Renal cortex interstitium (tissue), 15 donors: ENCODE measurements at places on chromosomes 4 and X. TPM values are rescaled to one million over a fixed set of nuclear protein-coding genes. Genes with fewer than 3 reads are reported as not detected.
A peak's percentile ranks its signal among the peaks of the same experiment; 100 is the strongest.

DNA sequence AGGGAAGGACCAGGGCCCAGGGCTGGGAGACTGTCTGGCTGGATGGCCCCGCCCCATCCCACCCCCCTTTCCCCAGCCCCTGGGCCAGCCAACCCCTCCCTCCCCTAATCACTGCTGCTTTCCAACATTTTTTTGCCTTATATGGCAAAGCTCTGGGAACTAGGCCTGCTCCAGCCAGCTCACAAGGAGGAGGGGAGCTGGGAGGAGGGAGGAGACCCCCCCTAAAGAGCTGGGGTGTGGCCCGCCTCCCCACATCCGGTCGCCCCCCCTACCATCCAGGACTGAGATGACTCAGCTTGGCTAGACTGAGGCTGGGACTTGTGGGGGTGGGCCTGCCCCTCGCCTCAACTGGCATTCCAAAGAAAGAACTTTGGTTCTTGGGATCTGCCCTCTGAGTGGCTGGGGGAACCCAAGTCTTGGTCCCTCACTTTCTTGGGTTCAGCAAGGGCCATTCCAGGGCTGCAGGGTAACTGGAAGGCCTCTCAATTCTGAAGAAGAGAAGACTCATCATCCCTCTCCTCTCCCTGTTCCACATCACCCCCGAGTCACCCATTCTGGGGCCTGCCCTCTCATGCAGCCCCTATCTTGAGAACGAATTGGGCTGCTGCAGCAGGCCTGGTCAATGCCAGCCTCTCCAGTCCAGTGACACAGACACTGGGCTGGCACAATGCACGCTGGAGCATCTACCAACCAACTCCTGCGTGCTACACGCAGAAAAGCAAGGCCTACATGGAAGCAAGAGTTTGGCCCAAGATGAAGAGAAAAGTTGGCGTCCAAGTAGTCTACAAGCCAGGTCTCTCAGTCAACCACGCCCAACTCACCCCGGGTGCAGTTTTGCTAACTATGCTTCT is 4.8 kb downstream of the FLNA start:
- peak; percentile 74 for DNase-seq

DNA sequence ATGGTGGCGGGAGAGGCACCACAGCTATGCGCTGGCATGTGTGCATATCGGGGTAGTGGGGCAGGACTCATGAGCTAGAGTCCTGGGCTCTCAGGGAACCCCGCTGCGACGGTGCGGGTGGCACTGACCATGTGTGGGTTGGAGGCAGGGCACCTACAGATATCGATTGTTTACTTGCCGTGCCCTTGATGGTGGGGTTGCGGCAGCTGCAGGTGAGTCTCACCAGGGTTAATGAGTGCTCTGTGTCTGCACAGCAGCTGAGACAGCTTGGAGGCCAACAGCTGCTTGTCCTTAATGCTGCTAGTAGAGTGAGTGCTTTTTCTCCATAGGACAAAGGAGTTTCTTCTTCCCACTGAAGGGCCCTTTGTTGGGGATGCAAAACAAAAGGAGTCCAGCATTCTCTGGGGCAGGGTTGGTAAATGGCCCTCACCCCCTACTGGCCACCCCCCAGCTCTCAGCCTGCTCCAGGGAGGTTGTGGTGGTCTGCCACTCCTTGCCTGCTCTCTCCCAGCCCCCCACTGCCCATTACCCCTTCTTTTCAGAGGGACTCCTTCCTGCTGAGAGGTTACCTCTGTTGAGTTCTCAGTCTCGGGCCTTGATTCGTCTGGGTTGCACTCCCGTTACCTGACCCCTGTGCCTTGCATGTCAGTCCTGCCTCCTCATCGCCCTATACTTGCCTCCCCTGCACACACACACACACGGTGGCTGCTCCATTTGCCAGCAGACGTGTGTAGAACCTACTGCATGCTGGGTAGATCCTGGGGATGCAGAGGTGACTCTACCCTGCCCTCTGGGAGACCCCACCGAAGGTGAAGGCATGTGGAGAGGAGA is 52.8 kb downstream of the TBC1D14 start:
- no peak for DNase-seq

DNA sequence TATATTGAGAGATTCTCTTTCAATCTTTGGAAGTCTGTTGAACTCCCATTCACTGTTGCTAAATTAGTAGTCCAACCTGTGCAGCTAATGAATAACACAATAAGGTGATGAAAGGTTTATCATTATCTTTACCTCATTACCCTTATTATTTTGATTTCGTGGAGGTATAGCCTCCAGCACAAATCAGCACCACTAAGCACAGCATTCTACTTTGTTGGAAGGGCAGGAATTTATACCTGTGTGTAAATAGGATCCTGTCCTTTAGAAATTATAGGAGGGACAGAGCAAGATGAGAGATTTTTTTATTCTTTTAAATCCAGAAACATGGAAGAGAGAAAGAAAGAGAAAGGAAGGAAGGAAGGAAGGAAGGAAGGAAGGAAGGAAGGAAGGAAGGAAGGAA is 454.1 kb downstream of the PDGFC start:
- no peak for DNase-seq

DNA sequence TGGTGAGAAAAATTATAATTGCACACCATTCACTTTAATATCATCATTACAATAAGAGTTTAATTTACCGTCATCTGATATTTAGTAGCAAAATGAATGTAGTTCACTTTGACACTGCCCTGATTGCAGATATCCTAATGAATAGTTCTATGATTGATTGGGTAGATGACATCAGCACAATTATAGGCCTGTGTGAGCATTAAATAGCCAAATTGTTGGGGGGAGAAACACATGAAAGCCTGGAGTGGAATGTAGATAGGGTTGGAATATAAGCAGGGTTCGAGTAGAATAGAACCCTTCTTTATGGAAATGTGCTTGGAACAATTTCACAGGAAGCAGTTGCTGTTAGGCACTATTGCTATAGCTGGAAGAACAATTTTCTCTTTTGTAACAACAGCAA is 1526.2 kb downstream of the RPA4 start:
- DNase-seq, result no peak

DNA sequence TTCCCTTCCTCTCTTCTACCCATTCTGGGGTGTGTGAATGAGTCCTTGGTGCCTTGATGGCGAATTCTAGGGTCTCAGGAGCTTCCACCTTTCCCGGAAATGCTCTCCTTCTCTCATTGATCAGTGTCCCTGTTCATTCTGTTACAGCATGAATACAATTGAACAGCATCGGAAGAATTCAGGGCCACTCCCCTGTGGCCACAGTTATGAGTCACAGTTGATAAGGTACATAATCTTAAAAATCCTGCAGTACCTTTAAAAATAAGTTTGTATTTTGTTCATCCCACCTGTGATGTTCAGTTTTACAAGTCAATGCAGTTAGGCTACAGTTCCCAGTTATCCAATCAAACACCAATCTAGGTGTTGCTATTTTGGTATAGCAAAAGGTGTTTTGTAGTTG is 47.3 kb upstream of the FAM9A start:
- DNase-seq, result no peak

DNA sequence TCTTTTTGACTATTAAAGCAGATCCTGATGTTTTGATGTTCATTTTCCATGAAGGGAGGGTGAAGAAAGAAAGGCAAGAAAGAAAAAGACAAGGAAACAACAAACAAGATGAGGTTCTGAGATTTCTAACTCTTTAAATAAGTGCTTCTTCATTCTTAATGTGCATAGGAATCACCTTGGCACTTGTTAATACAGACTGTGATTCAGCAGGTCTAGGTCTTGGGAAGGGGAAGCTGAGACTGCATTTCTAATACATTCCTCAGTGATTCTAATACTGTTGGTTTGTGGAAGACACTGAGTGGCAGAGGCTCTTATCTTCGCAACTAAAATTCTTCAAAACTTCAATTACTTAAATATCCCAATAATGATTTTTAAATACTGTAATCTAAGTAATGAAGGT is 95.2 kb upstream of the NAP1L5 start:
- no peak for DNase-seq

GRCh38 chr4:61385256-61385655 is 185.1 kb downstream of the ADGRL3 start:
- DNase-seq, result no peak

DNA sequence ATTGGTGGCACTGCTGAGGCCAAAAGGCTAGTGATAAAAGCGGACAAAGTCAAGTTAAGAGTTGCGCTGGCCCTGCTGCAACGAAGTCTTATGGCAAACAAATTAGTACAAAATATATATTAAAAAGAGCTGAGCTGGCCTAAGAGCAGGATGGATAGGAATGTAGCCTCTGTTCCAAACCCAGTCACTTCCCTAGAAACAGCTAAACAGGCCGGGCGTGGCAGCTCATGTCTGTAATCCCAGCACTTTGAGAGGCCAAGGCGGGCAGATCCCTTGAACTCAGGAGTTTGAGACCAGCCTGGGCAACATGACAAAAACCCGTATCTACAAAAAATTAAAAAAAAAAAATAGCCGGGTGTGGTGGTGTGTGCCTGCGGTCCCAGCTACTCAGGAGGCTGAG is 32.4 kb upstream of the UGDH start:
- DNase-seq, result no peak

GRCh38 chr4:124019749-124020549 is 623.4 kb downstream of the SPRY1 start:
- no peak for DNase-seq

DNA sequence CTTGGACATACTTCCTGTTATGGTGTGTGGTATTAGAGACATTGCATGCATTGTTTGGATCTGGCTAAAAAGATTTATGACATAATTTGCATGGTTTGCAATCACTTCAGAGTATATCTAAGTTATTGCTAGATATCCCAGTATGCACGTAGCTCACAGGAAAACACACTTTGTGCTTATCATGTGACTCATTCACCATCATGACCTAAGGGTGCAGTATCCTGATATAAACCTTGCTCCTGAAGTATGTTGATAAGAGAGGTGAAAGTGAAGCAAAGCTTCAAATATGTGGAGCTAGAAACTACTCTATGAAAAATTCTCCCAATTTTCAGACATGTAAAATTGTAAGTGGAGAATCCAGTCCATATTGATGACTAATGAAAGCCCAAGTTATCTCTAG is 46.9 kb upstream of the GRXCR1 start:
- no peak for DNase-seq

DNA sequence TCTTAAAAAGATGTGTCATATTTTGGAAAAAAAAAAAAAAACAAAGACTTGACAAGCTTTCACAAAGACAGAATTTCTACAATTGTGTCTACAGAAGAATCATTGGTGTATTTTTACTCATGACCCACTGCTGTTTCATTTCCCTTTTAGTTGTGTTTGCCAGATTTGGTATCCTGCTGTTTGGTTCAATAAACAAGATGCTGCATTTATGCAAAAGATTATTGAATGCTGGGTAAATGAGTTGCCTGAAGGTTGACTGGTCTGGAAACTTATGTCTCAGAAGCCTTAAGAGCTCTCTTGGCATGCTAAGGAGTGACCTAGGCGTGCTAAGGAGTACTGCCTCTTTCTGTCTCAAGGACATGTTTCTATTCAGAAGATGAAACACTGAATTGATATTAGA is 64.9 kb upstream of the NPY2R start:
- no peak for DNase-seq

DNA sequence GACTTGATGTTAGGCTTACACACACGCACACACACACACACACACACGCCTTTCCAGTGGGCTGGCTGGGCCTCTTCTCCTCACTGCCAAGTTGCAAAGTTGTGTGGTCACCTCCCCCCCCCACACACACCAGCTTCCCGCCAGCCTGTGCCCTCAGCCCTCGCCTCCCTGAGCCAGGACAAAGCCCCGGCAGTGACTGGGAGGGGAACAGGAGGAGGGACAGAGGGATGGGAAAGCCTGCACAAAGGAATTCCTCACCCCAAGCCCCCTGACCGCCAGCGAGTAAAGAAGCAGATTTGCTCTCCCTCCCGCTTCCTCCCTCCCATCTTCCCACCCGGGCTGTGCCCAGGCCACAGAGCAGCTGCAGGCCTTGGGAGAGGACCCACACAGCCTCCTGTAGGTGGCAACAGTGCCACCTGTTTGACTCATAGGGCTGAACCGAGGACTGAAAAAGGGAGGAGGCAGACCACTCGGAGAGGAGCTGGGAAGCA is at the start of gene GDPD2:
Gene GDPD2, plus strand, starts transcription at position 464 of the 491 bp plus-strand sequence. CDS start 1,671 bp downstream, outside the sequence.
- peak; percentile 34 for DNase-seq

GRCh38 chr4:183860731-183861130 is 44.4 kb upstream of the STOX2 start:
- DNase-seq, result no peak

DNA sequence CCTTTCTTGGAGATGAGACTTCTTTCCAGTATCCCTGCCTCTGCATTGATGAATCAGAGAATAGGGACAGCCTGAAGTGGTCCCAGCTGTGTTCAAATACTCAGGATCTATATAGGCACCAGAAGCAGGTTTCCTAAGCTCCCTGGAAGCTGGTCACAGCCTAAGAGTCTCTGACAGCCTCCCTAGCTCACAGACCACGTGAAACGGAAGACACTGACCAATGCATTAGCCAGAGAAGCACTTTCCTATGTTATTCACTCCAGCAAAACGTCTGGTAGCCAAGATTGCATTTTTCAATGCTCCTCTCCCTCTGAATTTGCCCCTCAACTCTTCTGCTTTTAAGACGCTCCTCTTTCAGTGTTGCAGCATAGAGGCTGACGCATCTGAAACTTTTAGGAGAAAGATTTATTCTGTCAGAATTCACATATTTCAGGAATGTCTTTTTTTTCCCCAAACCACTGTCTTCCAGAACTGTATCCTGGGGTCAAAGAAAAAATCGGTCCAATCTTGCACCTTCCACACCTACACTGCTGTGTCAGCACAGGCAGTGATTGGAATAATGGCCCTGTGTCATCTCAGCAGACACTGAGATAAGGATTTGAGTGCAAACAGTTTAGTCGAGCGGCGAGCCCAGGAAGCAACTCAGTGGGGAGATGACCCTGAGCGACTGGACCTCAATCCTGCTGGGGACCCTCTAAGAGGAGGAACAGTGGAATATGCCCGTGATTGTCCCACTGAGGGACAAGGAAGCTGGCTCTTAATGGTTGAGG is 109.4 kb downstream of the SMIM20 start:
- DNase-seq, result no peak

- no peak for DNase-seq
Observed at GRCh38 chr4:67103001-67103747, 442.1 kb downstream of the CENPC start.

GRCh38 chr4:176186067-176186466 is 9.3 kb downstream of the SPATA4 start:
- DNase-seq, result no peak

DNA sequence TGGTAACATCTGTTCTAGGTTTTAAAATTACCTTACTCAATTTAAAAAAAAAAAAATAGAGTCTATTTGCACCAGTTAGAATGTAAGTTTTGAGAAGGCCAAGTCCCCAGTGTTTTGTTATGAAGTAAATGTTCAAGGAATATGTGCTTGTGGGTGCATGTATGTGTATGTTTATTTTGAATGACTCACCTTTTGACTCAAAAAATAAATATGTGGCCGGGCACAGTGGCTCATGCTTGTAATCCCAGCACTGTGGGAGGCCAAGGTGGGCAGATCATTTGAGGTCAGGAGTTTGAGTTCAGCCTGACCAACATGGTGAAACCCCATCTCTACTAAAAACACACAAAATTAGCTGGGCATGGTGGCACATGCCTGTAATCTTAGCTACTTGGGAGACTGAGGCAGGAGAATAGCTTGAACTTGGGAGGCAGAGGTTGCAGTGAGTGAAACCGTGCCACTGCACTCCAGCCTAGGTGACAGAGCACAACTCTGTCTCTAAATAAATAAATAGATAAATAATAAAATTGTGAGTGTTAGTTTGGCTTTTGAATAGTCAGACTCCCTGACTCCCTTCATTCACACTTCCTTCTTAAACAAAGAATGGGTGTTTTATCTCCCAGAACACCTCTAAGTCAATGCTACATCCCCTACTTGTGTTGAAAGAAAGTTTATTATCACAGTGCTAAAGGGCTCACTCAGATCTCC is 511.3 kb upstream of the PCDH7 start:
- DNase-seq, result no peak

BEX5 gene
- polyA plus RNA-seq, result 11.6 TPM

FRMD7 gene
- 1.1 TPM for polyA plus RNA-seq

DCX gene
- 2.2 TPM for polyA plus RNA-seq

DYNLT3 gene
- 39.8 TPM for polyA plus RNA-seq
